ENCODE measurements at places on chromosomes 4 and X.

- no peak for DNase-seq
Measured at GRCh38 chr4:53479736-53480525, 102.5 kb downstream of the FIP1L1 start.

GRCh38 chrX:100979881-100980607 lies 10.5 kb downstream of the ARL13A start:
- DNase-seq = no peak

DNA sequence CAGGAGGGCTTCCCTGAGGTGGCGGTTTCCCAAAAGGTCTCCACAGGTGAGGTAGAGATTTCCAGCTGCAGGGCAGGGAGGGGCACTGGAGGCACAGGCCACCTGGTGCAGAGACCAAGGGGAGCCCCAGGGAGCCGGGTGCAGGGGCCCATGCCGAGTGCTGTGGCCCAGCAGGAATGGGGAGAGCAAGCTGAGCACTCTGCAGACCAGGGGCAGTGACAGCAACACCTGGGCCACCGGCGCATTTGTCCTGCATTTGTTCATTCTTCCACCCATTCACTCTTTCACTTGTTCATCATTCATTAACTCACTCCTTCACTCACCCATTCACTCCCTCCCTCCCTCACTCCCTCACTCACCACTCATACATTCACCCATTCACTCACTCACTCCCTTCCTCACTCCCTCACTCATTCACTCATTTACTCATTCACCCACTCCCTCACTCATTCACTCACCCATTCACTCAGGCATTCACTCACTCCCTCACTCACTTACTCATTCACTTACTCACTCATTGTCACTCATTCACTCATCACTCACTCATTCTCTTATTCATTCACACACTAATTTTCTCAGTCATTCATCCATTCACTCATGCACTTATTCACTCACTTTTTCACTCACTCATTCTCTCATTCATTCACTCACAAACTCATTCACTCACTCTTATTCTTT lies 16.3 kb downstream of the CPZ start:
- no peak for DNase-seq

- no peak for DNase-seq
Measured at GRCh38 chr4:80948141-80948540, 82.4 kb upstream of the BMP3 start.

GRCh38 chr4:110902500-110902899 lies 279.6 kb upstream of the PITX2 start:
- no peak for DNase-seq

- DNase-seq = no peak
Measured at GRCh38 chr4:47469951-47470350, 6.4 kb upstream of the COMMD8 start.

DNA sequence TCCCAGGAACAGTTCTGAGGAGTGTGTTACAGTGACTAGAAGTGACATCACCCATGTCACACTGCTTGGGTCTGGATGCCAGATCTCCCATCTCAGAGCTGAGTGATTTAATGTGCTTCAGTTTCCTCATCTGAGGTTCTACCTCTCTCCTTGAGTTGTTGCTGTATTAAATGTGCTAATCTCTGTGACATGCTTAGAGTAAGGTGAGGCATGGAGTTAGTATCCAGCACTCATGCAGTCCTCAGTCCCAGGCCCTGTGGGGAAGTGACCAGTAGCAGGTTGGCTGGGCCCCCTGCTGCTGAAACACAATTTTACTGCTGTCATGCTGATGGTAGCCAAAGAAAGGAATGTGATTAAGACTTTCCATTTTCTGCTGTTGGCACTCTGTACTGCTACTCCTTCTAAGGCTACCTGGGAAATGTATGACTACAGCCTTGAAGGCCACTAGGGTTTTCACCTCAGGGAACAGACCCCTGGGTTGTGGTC lies 639.6 kb downstream of the MID1IP1 start:
- DNase-seq = no peak

GRCh38 chr4:138458751-138459150 lies 216.6 kb upstream of the SLC7A11 start:
- DNase-seq = no peak

- no peak for DNase-seq
Measured at GRCh38 chr4:180330521-180330920, 1912.7 kb upstream of the TENM3 start.

DNA sequence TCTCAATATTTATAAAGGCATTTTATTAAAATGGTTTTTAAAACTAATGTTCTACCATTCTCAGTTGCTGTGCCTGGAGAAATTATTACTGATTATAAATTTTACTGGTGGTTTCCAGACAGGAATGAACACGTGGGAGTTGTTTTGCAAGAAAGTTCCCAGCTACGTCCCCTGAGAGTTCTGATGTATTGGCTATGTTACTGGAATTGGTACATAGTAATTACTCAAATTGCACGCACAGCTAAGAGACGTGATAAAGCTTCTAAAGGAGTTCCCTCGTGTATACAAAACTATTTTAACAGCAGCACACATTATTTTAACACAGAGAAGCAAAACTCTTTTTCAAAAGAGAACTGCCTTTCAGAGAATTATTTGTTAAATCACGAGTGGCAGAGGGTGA lies 292.2 kb downstream of the NLGN4X start:
- DNase-seq = no peak

DNA sequence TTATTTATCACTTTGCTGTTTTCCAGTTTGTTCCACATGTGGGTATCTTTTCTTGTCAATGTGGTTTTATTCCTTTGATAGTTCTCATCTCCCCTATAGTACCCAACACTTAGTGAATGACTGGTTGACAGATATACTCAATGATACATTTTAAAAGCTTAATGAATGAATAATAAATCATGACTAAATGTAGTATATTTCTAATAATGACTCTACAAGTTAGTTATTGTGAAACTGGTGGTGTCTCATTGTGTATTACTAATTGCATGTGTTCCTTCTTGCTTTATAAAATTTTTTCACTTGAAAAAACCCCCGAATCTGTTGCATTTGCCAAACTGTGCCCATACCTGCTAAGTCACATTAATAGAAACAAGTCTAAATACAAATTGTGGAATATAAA lies 95.4 kb downstream of the MBNL3 start:
- DNase-seq = no peak

GRCh38 chr4:67048530-67048929 lies 496.8 kb downstream of the CENPC start:
- no peak for DNase-seq

DNA sequence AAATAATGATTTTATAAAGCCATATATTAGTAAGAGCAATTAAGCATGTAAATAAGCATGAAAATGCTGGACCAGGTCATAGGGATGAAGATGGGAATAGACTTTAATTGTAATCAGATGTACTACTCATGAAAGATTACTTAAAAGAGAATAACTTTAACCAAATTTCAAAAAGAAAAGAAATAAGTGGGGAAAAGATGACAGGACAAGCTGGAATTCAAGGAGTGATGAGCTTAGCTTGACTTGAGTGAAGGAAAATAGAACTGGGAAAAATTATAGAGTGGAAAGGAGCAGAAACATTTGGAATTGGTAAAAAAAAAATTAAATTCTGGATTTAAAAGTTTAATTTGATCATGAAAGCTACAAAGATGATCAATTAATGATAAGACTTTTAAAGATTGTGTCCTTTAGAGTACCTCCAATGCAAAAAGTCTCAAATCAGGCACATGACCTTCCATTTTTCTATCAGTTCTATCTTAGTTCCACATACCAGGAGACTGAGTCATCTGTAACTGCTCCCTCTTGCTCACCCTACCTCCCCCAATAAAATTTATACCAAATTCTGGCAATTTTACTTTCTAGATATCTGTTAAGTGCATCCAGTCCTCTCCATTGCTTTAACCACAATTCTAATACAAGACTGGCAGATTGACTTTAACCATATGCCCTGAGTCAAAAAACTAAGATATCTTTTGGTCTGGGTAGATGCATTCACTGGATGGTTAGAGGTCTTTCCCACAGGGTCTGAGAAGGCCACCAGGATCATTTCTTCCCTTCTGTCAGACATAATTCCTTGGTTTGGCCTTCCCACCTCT lies 56.4 kb upstream of the SLIT2 start:
- no peak for DNase-seq

DNA sequence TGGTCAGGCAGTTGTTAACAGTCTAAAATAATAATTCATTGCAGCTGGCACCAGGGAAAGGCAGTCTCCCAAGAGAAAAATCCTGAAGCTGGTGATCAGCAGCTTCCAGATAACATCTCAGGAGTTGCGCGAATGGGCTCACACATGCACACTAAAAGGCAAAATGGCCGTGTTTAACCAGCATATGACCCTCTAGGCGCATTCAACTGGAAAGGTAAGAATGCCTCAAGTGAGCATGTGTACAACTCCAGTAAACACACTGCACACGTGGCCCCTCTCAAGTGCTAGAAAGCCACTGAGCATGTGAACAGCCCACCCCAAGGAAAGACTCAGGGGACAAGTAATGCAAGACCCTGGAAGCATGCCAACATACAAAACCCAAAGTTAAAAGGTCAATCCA lies 33.1 kb downstream of the STPG2 start:
- no peak for DNase-seq

DNA sequence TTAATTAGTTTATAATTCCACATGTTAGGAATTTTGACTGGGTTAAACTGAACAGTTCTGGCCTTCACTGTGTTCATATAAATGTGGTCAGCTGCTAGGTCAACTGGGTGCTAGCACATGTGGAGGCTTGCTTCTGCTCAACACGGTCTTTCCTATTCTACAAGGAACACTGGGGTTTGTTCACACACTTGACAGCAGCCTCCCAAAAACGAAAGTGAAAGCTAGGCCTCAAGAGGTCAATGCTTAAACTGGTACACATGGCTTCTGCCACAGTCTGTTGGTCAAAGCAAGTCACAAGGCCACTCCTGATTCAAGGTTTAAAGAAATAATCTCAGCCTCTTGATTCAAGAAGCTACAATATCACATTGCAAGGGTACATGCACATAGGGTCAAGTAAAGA lies 126.5 kb downstream of the QDPR start:
- DNase-seq = peak; percentile 3

DNA sequence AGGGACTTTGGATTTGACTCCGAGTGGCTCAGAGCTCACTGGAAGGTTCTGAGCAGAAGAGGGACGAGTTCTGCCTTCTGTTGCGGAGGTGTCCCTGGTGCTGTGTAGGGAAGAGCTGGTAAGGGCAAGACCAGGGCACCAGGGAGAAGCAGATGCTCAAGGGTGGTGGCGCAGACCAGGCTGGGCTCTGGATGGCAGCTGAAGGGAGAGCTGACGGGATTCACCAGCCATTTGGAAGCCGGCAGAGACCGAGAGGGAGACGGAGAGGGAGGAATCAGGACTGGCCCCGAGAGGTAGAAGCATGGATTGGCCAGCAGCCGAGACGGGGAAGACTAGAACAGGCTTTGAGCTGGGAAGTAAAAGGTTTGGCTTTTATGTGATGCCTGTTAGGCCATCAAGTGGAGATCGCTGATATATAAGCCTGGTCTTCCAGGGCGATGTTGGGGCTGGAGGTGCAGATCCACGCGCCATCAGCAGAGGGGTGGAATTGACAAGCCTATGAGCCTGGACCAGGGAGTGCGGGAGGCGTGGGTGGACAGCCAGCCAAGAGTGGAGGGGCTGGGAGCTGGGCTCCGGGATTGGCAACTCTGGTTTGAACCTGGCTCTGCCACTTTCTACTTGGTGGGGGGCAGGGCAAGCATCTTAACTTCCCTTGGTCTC lies 43.4 kb downstream of the ADRA2C start:
- DNase-seq = no peak

DNA sequence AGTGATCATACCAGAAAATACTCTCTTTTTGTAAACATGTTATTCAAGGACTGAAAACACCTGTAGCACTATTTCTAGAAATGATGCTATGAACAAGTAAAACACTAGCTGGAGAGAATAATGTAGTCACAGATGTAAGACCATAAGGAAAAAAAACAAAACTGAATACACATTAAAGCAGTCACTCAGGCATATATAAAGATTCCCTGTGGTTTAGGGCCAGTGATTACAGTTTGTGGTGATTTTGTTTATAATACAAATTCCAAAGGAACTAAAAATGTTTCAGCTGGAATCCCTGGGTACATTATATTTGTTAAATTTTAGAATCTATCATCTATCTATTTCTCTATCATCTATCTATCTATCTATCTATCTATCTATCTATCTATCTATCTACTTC lies 777.8 kb upstream of the FRG1 start:
- DNase-seq = no peak

- no peak for DNase-seq
Measured at GRCh38 chr4:14857981-14858380, 144.3 kb upstream of the CPEB2 start.

DNA sequence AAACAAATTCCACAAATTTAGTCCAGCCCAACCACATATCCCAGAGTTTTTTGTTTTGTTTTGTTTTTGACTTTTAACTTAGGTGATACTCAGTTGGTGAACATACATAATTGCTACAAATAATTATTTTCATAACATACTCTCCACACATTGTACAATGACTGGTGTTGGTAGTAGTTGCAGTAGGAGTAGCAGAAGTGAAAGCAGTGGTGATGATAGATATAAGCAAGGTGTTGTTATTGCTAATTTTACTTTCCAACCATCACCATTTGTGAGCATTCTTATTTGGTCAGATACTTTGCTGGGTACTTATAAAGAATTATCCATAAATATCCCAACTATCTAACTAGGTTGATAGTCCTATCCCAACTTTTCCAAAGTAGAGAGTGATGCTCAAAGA lies 47.3 kb downstream of the ARHGAP24 start:
- DNase-seq = no peak

DNA sequence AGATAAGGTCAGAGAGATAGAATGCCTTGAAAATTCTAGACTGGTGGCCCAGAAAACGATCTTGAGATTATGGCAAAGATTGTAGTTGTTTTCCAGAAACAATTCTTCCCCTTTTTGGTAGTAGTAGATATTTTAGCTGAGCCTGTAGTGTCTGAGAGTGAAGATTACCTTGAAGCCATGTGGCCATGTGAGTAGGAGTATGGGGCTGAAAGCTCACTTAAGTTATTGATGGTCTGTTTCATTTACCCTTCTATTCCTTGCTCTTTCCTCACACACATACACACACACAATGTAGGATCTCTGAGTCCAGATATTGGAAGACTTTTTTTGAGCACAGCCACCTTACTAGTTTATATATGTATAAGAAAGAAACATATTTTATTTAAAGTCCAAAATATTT lies 941.6 kb upstream of the GRID2 start:
- no peak for DNase-seq

DNA sequence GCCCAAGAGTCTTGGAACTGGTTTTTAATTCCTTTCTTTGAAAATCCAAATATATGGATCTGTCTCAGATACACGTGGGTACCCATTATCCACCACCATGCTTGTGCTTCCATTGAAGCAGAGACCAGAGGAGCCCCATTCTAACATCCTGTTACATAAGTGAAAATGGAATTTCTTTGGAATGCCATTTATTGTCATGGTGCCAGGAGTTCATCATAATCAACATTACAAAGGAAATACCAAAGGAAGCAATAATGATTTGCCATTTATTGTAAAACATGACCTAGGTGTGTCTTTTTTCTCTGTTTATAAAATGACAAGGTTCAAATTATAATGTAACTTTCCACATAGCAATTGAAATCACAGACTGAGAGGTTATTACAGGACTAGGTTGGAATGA lies 61.7 kb downstream of the PALLD start:
- no peak for DNase-seq

Data from hippocampal formation (tissue), 2 donors.